Neuronal stem cell (in vitro differentiated cells): ENCODE measurements at places on chromosomes 3 and 15.

GRCh38 chr15:36133742-36134141 is 445.7 kb upstream of the CDIN1 start:
- no peak for DNase-seq

GRCh38 chr15:101477851-101478362 is 11.6 kb downstream of the PCSK6 start:
- DNase-seq = no peak

- DNase-seq = no peak
These were observed 29.6 kb downstream of the CPOX start for GRCh38 chr3:98563661-98564281.

DNA sequence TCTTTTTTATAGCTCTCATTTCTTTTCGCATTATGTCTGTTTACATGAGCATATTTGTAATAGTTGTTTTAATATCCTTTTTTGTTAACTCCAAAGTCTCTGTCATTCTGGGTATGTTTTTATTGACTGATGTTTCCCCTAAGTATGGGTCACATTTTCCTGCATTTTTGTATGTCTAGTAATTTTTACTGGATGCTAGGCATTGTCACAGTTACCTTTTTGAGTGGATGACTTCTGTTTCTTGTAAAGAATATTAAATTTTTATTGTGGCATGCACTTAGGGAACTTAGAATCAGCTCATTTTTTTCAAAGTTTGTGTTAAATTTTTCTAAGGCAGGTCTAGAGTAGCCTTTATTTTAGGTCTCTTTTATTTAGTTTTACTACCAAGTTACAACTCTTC is 40.7 kb downstream of the ANAPC13 start:
- DNase-seq = no peak

DNA sequence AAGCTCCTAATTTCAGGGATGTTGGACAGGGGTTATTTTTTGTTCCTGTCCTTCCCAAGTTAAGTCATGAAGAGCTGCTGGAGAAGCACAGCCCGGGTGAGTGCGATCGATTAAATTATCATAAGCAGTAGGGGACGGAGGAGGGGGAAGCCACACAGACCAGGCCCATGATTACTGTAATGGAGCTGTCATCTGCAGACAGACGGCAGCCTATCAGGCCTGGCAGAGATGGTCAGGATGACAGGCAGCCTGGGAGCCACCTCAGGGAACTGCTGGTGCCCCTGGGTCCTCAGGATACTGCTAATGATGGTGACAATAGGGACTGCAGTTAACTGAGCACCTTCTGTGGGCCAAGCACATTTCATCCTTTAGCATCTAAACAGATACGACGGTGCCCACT is 147.7 kb downstream of the RAB11A start:
- DNase-seq = no peak

DNA sequence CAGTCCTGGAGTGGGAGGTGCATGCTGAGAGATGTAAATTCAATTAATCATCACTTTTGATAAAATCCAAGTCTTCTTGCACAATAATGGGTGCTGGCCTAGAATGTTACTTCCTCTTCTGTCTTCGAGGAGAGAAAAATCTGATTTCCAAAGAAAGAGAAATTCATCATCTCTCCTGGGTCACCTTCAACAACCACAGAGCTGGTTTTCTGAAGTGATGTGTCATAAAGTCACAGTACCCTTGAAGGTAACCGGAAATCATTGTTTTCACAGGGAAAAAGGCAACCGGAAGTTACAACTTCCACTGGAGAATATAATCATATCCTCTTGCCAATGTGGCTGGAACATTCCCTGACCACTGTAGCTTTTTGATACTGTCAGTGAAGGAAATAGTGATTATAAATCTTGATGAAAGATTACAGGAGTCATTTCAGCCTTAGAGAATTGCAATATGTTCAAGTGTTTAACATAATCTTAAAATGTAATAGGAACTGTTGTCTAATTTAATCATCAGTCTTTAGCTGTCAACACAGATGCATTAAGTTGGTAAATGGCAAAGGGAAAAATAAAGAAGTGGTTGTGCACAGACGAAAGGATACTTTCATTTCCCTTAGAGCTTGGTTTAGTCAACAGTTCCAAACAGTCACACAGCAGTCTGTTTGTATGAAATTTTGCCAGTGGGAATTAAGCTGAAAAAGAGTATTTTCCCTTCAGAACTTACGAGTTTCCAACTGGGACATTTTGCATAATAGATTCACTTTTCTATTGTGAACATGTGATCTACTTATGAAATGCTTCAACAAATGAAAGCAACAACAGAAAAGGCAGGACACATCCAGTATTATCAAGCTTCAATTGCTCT is 106.5 kb upstream of the SLC4A7 start:
- DNase-seq = no peak

- no peak for DNase-seq
These were observed 21.0 kb downstream of the BCHE start for GRCh38 chr3:165816209-165816608.

DNA sequence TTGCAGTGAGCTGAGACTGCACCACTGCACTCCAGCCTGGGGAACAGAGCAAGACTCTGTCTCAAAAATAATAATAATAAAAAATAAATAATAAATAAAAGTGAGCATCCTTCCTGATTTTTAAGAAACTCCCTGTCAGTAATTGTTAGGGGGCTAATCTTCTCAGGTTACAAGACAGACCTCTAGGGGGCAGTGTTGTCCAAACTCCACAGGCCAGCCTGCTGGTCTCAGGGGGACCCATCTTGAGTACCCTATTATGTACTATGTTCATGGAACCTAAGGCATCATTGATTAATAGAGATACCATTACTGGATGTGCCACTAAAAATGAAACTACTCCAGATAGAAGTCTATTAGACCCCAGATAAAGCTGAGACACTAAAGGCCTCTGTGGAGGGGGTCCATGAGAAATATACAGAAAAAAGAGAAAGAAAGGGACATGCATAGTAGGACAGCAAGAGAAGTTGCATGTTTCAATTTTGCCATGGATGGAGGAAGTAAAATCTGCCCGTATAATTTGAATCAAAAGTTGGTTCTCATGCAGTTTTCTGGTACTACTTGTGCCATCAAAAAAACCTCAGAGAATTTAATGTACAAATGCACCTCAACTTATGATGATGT is 85.5 kb upstream of the CDV3 start:
- no peak for DNase-seq

- no peak for DNase-seq
These were observed 286.3 kb upstream of the ROBO2 start for GRCh38 chr3:76753599-76753998.

GRCh38 chr15:78956937-78957336 is 12.1 kb upstream of the CTSH start:
- DNase-seq = no peak

DNA sequence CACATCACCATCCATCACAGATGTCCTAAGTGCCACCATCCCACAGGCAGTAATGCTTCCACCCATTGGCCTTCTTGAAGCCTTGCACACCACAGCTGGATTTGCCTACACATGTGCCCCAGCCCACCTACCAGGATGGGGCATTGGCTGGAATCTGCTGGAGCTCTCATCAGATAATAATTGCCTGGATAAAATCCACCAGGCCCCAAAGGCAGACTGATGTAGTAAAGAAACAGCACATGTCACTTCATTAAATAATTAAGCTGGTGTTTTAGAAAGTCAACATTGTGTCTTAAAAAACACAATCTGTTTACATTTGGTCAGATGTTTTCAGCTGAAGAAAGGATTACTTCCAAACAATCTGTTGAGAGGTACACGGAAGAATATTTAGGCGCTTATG is 229.5 kb downstream of the ATP8B4 start:
- no peak for DNase-seq

- DNase-seq = no peak
These were observed 56.2 kb upstream of the FILIP1L start for GRCh38 chr3:100170486-100170885.

DNA sequence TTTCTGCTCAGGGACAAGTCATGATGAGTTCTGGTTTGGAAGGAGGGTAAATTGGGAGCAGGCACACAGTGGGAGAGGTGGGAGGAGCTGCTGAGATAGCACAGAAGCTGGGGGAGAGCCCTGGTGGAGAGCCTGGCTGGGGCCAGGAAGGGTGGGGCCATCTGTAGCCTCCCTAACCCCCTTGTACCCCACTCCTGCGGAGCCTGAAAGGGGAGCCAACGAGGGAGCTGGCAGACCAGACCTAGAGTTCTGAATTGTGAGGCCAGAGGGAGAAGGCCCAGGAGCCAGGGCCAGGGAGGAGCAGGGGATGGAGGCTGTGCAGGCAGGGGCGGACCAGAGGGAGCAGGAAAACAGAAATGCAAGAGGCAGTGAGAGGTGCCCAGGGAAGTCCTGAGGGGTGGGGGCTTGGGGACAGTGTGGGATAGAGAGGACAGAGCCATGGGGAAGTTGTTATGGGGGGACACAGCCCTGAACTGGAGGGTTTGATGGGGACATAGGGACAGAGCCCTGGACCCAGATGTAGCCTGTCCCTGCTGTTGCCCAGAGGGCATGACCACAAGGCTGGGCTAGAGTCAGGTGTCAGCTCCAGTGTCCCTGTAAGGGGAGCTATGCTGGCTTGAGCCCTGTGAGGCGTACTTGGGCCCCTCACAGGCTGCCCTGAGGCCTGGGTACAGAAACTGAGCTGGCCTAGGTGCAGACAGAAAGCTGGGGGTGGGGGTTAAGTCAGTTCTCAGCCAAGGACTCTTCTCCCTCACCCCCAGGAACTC is 1.2 kb downstream of the TMIE start:
- no peak for DNase-seq

GRCh38 chr15:99734575-99734974 is 1.3 kb upstream of the LYSMD4 start:
- DNase-seq = no peak

GRCh38 chr15:59439576-59439975 is 1.6 kb downstream of the FAM81A start:
- no peak for DNase-seq

DNA sequence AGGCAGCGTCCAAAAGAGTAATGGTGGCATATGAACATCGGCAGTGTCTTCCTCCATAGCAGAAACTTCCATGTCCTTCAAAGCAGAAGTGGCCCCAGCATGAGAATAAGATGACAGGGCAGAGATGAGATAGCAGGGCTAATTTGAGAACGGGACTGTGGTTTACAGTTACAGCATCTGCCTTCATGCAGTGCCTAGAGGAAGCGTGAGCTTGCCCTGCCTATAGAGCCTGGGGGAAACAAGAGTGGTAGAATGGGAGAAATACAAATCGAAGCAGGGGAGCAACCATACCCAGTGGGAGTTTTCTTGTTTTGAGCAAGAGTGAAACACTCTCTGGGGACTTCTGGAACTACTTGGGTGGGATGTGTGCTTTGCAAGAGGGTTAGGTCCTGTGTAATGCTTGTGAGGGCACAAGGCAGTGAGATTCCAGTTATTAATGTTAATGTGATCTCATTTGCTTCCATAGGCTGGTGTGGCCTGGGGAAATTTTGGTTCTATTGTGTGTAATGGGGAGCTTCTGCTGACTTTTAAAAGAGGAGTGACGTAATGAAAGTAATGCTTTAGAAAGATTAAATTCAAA is 616.9 kb downstream of the ZIC1 start:
- DNase-seq = no peak

DNA sequence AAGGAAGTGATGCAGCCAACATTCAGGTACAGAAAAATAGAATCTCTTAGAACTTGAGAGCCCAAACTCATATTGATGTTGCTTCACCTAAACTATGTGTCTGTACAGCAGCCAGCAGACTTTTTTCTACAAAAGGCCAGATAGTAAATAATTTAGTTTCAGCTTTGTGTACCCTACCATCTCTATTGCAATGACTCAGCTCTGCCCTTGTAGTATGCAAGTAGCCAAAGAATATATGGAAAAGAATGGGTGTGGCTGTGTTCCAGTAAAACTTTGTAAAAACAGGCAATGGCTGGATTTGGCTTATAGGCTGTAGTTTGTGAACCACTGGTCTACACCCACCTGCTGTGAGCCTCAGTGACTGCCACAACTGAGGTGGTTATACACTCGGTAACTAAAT is 392.5 kb upstream of the RARB start:
- no peak for DNase-seq

- no peak for DNase-seq
These were observed 951.6 kb downstream of the TUSC7 start for GRCh38 chr3:117660941-117661817.

DNA sequence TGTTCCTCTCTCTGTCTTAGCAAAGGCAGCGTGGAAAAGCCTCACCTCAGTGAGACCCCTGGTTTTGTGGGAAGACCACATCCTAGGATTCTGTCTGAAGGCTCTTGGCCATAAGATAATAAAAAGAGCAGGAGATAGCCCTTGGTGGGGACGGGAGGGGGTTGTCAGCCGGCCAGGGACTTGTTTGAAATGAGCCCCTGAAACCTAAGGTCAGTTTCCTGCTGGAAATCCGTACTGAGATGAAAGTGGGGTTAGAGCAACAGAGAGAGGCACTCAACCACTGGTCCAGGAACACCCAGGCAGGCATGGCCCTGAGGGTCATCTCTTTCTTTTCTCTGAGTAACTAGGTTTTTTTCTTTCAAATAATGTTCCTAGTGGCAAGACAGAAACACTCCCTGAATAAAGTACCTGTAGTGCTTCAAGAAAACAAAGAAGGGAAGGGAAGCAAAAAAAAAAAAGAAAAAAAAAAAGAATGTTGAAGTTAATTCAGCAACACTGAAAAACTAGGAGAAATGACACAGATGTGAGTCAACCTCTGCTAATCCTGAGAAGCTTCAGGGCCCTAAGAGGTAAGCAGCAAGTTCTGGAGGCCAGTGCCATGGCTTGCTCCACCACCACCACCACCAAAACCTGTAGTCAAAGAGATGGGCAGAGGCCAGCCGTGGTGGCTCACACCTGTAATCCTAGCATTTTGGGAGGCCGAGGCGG is 3.2 kb downstream of the ITGB5 start:
- DNase-seq = peak; percentile 36

- no peak for DNase-seq
These were observed 108.4 kb downstream of the MEGF11 start for GRCh38 chr15:66144978-66145725.

GRCh38 chr3:159987291-159987711 is 1.3 kb upstream of the IL12A start:
- no peak for DNase-seq

GRCh38 chr3:154642145-154642544 is 212.2 kb upstream of the GPR149 start:
- DNase-seq = no peak
